ENCODE measurements at places on chromosomes 5 and 9.

DNA sequence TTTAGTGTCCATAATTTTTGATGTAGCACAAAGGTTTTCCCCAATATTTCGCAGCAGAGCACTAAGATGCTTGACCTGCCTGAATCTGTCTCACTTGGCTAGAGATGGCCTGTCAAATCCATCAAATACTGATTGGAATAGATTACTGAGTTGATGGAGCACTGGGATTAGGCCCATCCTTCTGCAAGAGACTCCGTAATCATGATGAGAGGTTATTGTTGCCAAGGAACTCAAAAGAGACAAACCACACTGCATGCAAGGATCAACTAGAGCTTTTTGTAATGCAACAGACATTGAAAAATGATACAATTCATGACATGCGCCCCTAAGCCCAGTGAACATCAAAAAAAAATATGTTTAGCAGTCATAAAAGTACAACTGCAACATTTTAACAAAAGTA is 585.3 kb upstream of the GRAMD2B start:
- DNase-seq: no peak

GRCh38 chr5:168734620-168735300 is 155.6 kb upstream of the PANK3 start:
- no peak for DNase-seq

- peak; percentile 47 for DNase-seq
Observed at GRCh38 chr5:172648013-172648381, 6.9 kb downstream of the NEURL1B start.

DNA sequence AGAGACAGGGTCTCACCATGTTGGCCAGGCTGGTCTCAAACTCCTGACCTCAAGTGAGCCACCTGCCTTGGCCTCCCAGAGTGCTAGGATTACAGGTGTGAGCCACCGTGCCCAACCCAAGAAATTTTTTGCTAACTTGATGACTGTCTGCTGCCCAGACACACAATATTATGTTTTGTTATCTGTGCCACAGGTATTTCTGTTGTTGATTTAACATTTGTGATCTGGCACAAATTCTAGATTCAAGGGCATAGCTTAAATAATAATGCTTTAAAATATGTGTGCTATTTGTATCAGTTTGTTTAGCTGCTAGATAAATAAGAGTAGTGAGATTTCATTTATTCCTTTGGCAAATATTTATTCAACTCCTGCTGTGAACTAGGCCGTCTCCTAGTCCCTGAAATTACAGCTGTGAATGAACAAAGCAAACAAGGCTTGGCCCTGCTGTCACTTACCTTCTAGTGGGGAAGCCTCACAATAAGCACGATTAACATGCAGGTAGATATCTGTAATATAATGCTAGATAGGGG is 35.3 kb downstream of the GAPVD1 start:
- no peak for DNase-seq

- DNase-seq: peak; percentile 48
Observed at GRCh38 chr9:121651295-121652020, at the start of gene DAB2IP. Gene DAB2IP (plus strand): TSS chr9:121651634. CDS start chr9:121651776, 142 bp downstream.

DNA sequence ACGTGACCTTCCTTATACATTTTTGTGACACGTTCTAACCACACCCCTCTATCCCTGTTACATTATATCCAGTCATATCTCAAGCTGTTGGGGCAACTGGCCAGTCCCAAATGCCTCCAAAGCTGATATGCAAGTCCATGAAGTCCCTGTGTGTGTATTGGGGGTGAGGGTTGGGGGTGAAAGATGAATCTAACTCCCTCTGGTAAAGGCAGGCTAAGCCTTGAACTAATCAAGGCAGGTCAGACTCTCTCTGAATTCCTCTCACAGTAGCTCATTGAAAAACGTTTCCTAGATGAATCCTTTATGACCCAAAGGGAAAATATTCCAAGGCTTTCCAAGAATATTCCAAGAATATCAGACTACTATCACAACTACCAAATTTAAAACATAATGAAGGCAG is 174.4 kb downstream of the MUSK start:
- no peak for DNase-seq

GRCh38 chr5:141411575-141411974 is 1.2 kb upstream of the PCDHGA10 start:
- DNase-seq: no peak

DNA sequence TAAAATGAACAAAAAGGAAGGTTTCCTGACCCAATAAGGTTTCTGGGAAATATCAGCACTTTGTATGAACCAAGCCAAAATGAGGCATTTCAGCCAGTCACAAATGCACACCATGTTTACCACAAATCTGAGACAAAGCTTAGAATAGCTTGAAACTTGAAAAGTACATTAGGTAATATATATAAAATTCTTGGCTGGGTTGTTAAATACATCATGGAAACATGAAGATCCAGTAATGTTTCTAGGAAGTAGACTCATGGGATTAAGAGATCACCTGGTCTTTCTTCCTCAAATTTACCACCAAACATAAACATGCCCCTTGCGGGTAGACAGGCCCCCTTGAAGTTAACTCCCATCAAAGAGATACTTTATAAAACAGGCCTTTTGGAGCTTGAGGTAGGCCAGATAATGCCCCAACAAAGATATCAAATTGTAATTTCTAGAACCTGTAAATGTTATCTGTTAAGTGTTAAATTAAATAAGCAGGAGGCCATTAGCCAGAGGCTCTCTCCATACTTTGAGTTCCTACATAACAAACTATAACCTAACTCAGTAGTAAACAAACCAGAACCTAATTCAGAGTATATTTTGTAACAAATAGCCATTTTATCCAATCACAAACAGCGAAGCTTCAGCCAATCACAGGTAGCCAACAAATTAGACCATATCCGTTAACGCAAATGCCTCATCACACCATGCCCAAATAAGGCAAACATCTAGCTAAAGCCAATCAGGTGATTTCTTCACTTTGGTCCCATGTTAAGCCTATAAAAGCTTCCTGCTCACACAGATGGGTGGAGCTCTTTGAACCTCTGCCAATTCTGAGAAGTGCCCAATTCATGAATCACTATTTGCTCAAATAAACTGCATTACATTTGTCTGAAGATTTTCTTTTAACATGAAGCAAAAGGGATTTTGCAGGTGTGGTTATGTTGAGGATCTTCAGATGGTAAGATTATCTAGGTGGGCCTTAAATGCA is 127.9 kb upstream of the TARS1 start:
- no peak for DNase-seq

GRCh38 chr5:145723516-145723915 is 111.6 kb downstream of the PRELID2 start:
- DNase-seq: no peak

- no peak for DNase-seq
Observed at GRCh38 chr5:132677191-132677590, 3.4 kb downstream of the IL4 start.

- no peak for DNase-seq
Observed at GRCh38 chr5:43244823-43245565, 53.0 kb downstream of the NIM1K start.

- no peak for DNase-seq
Observed at GRCh38 chr5:145683431-145683830, 151.7 kb downstream of the PRELID2 start.

- no peak for DNase-seq
Observed at GRCh38 chr9:91056917-91057316, 255.3 kb downstream of the SYK start.

- DNase-seq: no peak
Observed at GRCh38 chr5:3657364-3658022, 61.9 kb downstream of the IRX1 start.

DNA sequence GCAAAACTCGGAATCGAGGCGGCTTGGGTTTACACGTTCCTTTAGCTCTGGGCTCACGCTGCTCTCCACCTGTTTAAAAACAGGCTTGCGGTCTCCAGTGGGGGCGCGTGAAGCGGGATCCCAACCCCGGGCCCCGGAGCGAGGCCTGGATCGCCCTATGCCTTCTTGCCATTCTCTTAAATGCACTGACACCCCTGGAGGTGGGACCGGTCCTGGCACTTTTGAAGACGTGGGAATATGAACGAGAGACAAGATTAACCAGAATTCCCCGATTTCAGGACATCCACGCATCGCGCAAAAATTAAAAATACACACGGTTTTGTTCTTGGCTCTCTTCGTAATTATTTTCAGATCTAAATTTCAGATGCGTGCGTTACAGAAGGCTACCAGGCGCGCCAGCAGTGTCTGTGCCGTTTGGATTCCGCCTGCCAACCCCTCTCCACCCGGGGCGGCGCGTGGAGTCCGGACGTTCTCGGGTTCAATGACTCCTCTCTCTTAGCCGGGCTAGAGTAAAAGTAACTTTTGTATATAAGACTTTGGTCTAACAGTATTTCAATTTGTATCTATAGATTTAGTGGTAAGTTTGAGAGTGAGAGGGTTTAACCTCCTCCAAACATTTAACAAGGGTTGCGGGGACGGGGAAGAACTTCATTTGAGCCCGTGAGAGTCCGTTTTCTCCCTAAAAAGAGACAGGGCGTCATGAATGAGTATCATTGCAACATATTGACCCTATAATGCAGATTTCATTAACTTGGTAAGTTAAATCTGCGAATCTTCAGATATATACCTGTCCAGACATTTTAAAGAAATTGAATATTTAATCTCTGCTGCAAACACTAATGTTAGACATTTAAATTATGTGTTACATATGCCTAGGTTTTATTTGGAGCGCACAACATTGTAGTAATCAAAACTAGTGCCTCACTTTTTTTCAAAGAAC is 3.8 kb downstream of the FOXD1 start:
- no peak for DNase-seq

GRCh38 chr5:30475429-30475828 is 718.1 kb upstream of the CDH6 start:
- no peak for DNase-seq

DNA sequence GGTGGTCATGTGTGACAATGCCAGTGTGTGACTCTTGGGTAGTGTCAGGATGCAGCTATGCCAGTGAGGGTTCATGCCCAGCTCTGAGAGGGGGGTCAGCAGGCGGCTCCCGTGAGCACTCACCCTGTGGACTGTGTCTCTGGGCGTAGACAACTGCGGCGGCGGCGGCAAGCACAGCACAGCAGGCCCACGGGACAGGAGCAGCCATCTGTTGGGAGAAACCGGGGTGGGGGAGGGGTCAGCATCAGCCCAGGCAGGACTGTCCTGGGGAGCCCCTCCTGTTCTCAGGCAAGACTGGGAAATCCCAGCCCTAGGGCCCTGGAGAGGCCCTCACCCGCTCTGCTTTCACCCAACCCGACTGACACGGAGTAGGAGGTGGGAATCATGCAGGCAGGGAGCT is 20.8 kb downstream of the CNTFR start:
- no peak for DNase-seq

- DNase-seq: no peak
Observed at GRCh38 chr5:137778772-137779564, 24.8 kb upstream of the HNRNPA0 start.

DNA sequence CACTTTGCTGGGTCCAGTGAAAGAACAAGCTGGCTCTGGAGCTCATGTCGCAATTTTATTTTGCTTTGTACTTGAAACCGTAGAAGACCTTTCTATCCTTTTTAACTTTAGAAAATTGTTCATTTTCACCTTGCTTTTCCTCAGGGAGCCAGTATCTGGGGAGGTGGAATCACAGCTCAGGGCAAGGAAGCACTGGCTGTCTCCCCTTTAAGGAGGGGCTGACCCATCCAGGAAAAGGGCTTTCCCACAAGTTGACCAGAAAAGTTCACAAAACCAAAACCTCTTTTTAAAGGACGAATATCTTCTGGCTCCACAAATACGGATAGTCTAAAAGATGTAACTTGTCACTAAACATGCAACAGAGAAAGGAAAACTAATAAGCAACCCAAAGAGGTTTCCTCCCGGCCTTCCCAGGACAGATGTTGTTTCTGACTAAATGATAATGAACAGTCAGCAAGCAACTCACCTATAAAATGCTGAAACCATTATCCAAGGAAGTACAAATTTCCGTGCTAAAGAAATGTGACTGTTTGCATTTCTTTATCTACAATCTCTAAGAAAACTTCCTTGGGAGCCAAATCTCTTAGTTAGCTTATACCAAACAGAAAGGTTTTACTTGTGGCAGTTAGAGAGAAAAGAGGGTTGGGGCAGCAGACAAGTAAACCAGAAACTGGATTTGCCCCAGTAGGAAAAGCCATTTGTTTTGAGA is 278.2 kb downstream of the PLK2 start:
- DNase-seq: no peak

- no peak for DNase-seq
Observed at GRCh38 chr5:152739916-152740315, 334.8 kb upstream of the NMUR2 start.

- DNase-seq: no peak
Observed at GRCh38 chr5:139895647-139896046, 100.0 kb downstream of the PSD2 start.

Data from upper lobe of left lung (tissue), 6 donors.